ENCODE measurements at places on chromosomes 7 and 10.

GRCh38 chr7:74481458-74482196 is 27.9 kb downstream of the GTF2IRD1 start:
- no peak for DNase-seq

GRCh38 chr10:69172241-69172982 is 7.6 kb upstream of the SUPV3L1 start:
- no peak for DNase-seq

GRCh38 chr10:101062232-101063049 is 652 bp downstream of the KAZALD1 start:
- no peak for DNase-seq

DNA sequence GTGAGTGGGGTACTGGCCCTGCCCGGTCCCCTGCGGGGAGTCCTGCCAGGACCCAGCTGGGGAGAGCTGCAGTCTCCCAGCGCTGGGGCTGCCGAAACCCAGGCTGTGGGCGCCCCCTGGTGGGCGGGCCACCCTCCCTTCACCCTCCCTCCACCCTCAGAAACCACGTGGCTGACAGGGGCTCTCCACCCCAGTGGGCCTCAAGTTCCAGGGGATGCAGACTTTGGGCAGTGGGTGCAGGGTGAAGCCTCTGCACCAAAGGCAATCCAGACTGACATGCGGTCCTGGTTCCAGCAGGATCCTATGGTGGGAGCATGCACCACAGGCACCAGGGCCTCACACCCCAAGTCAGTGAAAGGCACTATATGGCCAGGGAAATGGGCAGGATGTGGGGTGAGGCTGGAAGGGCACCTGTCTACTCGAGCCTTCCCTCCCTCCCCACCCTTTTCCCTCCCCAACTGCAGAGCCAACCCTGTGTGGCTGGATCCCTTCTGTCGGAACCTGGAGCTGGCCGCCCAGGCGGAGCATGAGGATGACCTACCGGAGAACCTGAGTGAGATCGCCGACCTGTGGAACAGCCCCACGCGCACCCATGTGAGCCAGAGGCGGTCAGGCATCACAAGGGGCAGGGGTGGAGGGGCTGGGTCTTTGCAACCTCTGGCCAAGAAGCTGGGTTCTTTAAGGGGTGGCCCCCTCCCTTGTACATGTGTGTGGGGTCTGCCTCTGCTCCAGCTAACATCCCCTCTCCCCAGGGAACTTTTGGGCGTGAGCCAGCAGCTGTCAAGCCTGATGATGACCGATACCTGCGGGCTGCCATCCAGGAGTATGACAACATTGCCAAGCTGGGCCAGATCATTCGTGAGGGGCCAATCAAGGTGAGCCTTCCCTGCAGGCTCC is 38.8 kb downstream of the PSAP start:
- DNase-seq: peak; percentile 55

GRCh38 chr10:78991187-78991586 is 77.6 kb upstream of the ZMIZ1 start:
- no peak for DNase-seq

DNA sequence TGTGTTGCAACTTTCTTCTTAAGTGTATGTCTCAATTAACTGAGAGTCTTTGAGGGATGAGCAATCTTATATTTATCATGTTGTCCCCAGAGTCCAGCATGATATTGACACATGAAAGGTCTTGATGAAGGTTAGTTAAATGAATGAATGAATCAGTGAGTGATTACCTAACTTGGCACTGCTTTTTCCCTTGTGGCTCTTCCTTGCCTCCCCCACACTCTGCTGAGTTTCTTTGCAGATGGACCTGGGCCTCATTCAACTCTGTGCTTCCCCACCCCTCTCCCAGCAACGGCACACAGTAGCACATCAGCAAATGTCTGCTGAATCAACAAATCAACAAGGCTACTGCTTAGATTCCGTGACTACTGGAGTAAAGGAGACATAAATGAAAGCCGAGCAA is 235.1 kb upstream of the CXCL12 start:
- no peak for DNase-seq

GRCh38 chr7:105060437-105060836 is 46.4 kb downstream of the KMT2E start:
- DNase-seq: no peak

DNA sequence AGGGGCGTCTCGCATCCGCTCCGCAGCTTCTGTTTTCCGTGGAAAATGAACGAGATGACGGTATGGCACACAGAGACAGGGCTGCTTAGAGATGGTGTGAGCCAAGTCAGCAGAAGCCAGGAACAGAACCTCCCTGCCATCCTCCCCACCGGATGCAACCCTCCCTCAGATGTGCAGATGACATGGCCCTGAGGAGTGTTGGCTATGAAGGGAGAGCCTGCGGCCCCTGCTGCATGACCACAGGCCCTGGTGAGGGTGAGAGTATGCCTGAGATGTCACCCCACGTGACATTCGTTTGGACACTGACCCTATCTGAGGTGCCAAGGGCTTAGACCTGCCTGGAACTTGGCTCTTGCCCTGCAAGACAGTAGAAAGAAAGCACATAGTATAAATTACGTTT is 29.4 kb downstream of the WIPF3 start:
- DNase-seq: no peak

- no peak for DNase-seq
Measured at GRCh38 chr7:1024331-1024841, 20.0 kb upstream of the GPR146 start.

Measured in stimulated activated CD4-positive, alpha-beta T cell treated with anti-CD3 and anti-CD28 coated beads, TNF-alpha, amount 100 ng/mL, for 24 hours (primary cell).